CD4-positive, alpha-beta T cell (primary cell): ENCODE measurements at places on chromosomes 4 and X. TPM values are rescaled to one million over a fixed set of nuclear protein-coding genes. Genes with fewer than 3 reads are reported as not detected.

GRCh38 chr4:147863808-147864472 lies 132.1 kb downstream of the ARHGAP10 start:
- H3K4me3 ChIP-seq: no peak overlapping the region
- no peaks in the 10 kb centered on the region for H3K4me1 ChIP-seq
- H3K27ac ChIP-seq: no peak overlapping the region
- DNase-seq: no peak
- no peaks in the 10 kb centered on the region for H3K27me3 ChIP-seq
- H3K36me3 ChIP-seq: no peaks in the 10 kb centered on the region

The ZCCHC18 gene
- 2.9 TPM for total RNA-seq

The USP26 gene
- total RNA-seq: not detected

DNA sequence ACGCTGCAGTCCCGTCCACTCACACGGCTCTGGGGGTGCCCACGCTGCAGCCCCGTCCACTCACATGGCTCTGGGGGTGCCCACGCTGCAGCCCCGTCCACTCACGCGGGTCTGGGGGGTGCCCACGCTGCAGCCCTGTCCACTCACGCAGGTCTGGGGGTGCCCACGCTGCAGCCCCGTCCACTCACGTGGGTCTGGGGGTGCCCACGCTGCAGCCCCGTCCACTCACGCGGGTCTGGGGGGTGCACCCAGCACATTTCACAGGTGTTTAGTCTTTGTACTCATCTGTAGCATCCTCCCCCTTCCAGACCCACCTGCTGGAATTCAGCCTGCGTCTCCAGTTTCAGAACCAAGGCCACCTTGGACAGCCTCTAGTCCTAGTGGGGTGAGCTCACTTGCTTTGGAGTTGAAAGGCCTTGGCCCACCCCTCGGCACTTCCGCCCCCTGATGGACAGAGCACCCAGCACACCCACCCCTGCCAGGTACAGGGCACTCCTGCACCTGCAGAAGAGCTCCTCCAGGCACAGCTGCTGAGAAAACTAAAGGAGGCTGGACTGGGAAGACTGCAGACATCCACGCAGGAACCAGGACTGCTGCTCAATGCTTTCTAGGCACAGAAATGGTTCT lies 73.0 kb downstream of the ABLIM2 start:
- H3K27ac ChIP-seq: no peak overlapping the region
- no peaks in the 10 kb centered on the region for H3K27me3 ChIP-seq
- no peaks in the 10 kb centered on the region for H3K36me3 ChIP-seq
- no peak for DNase-seq

DNA sequence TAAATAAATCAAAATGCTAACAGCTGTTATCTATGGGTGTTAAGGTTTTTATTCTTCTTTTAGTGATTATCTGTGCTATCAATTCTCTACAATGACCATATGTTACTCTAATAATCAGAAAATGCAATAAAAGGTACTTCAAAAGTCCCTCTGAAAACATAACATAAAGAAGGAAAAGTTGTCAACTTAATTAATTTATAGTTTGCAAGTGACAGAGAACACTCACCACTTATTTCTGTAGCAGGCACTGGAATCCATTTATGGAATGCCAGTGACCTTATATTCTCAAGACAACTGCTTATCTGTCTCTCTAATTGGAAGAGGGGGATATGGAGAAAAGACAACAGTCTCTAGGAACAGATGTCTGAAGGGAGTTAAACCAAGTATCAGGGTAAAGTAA lies 25.6 kb upstream of the PLS3 start:
- no peaks in the 10 kb centered on the region for H3K36me3 ChIP-seq
- no peaks in the 10 kb centered on the region for H3K4me1 ChIP-seq
- DNase-seq: no peak
- H3K27me3 ChIP-seq: no peaks in the 10 kb centered on the region
- H3K27ac ChIP-seq: no peak overlapping the region

The PALLD gene
- 0.49 TPM for total RNA-seq

The BEND2 gene
- total RNA-seq: not detected

GRCh38 chr4:8002525-8003309 lies 63.1 kb upstream of the AFAP1 start:
- H3K27ac ChIP-seq: no peak overlapping the region
- no peaks in the 10 kb centered on the region for H3K36me3 ChIP-seq
- no peak overlapping the region for H3K4me3 ChIP-seq

DNA sequence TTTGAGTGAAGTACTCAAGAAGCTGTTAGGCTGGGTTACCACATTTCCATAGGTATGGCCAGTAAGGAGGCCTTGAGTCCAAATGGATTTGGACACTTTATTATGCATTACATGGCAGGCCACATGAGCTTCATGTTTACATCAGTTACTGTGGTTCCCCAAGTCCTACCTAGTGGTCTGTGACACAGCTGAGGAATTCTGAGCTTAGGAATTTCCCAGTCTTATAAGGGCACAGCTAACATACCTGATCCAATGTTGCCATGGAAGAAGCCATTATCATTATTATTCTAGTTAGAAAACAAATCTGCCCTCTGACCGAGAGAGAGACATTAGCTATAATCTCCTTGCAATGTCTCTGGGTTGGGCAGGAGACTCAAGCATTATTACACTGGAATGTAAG lies 174.4 kb upstream of the NUDT10 start:
- H3K27ac ChIP-seq: no peak overlapping the region
- no peak for DNase-seq
- H3K4me1 ChIP-seq: no peaks in the 10 kb centered on the region
- no peaks in the 10 kb centered on the region for H3K36me3 ChIP-seq
- no peaks in the 10 kb centered on the region for H3K27me3 ChIP-seq

GRCh38 chr4:4284827-4285618 lies 4.9 kb downstream of the LYAR start:
- DNase-seq: no peak
- peaks cover 32% of the 10 kb centered on the region for H3K4me1 ChIP-seq
- H3K27ac ChIP-seq: no peak overlapping the region
- H3K36me3 ChIP-seq: peaks cover 48% of the 10 kb centered on the region

DNA sequence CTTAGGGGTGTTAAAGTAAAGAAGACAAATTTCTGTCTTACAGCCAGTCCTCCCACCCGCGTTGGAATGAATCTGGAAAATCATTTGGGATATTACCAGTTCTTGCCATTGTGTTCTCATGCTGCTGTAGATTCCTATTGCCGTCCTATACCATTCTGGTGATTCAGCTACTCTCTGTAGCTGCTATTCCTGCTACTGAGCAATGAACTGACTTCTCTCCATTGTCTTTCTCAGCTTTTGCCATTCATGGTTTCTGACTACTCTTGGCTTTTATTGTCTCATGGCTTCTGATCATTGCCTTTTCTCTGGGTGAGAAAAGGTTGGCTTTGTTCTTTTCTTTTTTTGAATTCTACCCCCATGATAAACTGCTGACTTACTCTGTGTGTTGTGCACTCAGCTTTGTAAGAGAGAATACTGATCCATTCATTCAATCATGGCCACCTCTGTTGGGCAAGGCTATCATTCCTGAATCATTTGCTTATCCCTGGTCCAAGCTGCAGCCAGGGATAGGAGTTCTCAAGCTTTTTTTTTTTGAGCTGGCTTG lies 27.7 kb upstream of the METAP1 start:
- no peaks in the 10 kb centered on the region for H3K27me3 ChIP-seq
- H3K27ac ChIP-seq: no peak overlapping the region
- no peak for DNase-seq
- no peak overlapping the region for H3K4me3 ChIP-seq
- no peaks in the 10 kb centered on the region for H3K36me3 ChIP-seq
- no peaks in the 10 kb centered on the region for H3K4me1 ChIP-seq
